ENCODE measurements at places on chromosomes 1 and 21.

- no peak for DNase-seq
Measured at GRCh38 chr1:226135059-226135651, 51.4 kb downstream of the ACBD3 start.

DNA sequence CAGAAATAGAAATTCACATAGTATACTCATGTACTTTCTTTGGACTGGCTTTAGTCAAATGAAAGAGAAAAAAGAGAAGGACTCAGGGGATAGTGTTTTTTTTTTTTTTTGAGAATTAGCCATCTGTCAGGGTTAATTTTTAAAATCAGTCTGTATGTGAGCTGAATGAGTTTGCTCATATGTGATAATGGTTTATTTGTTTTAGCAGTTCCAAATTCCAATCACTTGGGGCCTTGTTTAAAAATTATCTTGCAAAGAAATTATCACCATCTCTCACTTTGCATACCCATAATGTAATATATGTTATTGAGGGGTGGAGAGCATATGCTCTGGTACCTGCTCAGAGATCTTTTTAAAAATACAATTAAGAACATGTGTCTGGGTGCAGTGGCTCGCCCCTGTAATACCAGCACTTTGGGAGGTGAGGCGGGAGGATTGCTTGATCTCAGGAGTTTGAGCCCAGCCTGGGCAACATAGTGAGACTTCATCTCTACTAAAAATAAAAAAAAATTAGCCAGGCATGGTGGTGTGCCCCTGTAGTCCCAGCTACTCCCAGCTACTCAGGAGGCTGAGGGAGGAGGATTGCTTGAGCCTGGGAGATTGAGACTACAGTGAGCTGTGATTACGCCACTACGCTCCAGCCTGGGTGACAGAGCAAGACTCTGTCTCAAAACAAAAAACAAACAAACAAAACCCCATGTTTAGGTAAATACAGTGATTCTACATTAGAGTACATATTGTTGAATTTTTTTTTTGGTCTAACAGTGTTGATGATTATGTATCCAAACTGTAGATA lies 19.7 kb downstream of the GNAI3 start:
- DNase-seq, result no peak

- DNase-seq, result no peak
Measured at GRCh38 chr1:9538669-9539164, 548 bp upstream of the SLC25A33 start.

DNA sequence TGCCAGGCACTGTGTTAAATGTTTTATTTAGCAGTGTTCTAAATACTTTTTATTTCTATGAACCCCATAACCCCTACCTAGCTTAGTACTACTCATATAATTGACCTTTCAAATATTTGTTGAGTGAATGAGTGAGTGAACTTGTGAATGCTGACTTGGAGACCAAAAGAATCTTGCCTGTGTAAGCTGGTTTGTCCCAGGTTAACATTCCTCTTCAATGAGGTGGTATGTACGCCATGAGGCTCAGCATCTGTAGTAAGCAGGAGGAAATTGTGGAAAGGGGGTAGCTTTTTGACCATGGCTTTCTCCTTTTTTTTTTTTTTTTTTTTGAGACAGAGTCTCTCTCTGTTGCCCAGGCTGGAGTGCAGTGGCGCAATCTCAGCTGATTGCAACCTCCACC lies 14.6 kb downstream of the MED18 start:
- no peak for DNase-seq

DNA sequence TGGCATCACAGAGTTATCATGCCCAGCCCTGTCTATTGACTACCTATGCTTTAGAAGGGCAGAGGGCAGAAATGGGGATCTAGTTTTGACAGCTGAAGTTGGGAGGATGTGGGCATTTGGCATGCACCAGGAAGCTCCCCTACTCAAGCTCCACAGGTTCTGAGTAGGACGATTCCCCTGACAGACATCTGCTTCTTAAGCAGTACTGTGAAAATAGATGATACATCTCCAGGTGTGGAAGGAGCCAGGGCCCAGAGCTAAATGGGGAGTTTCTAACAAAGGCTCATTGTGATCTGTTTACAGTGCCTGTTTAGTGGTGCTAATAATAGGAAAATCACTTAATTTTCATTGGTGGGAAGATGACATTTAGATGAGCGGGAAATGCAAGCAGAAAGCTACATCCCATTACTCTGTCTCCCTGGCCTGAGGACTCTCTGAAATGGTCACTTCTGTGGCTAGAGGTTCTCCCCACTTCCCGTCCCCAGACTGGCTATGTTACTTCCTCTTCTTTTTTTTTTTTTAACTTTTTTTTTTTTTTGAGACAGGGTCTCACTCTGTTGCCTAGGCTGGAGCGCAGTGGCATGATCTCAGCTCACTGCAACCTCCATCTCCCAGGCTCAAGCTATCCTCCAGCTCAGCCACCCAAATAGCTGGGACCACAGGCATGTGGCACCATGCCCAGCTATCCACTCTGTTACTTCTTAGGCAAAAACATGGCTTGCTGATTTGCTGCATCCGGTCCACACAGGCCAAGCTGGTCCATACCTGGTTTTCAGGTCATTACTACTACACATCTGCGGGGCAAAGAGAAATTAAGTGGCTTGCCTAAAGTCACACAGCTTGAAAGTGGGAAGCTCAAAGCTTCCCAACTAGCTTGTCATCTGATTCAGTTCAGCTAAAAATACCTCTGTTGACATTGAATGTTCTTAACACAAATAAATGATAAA lies 23.2 kb upstream of the CNIH3 start:
- no peak for DNase-seq

DNA sequence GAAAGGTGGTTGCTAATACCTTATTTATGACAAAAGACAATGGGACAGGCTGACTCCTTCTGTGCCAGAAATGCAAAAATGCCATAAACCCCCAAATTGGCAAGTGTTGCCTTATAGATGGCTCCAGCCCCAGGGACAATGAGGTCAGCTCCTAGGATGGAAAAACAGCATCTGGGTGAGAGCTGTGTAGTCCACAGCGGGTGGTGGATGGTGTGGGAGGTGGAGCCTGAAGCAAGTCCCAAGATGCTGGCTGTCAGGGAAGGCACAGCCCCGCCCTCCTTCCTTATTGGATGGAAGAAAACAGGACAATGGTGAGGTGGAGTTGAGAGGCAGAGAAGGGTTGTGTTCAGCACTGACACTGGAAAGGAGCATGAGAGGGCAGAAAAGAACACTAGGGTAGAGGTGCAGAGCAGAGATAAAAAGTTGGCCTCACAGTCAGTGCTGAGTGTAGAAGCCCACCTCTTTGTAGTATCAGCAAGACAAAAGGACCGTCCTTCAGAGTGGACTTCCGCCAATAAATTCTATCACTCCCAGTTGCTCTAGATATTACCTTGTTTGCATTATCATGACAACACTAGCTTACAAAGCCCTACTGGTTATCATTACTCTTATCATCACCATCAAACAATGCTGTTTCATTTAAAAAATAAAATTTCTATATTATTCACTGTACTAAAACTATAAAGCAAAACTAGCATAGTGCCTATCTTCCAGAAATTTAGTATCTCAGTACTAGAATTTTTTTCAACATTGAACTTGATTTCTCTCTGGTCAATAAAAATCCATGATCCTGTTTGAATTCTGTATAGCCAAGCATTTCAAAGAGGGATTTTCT lies 3.7 kb upstream of the SDE2 start:
- DNase-seq, result no peak

- no peak for DNase-seq
Measured at GRCh38 chr1:30773722-30774358, 16.3 kb upstream of the LAPTM5 start.

DNA sequence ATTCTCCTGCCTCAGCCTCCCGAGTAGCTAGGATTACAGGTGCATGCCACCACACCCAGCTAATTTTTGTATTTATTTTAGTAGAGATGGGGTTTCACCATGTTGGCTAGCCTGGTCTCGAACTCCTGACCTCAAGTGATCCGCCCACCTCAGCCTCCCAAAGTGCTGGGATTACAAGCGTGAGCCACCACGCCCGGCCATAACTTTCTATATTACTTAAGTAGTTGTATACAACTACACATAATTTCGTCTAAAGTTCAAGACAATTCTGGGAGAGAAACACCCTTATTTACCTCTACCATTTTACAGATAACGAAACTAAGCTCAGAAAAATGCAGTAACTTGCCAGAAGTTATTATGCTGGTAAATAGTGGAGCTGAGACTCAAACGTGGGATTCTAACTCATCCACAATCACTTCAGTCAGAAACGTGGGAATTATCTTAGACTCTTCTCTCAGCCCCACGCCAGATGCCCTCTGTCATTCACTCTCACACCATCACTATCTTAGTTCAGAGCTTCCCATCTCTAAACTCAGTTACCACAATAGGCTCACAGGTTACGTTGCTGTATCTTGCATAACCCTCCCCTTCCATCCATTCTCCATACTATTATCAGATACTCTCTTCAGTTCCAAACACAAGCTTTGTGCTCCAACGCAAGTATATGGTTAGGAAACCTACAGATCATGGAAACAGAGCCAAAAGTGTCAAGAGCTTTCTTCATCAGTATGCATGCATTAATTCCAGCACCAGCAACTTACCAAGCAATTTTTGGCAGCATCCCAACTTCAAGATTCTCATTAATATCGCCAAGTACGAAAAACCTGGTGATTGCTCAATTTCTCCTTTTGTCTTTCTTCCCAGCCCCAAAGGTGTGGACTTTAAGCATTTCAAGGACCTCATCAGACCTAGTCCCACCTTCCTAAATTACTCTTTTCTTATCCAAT lies 69.3 kb downstream of the RERE start:
- no peak for DNase-seq

- no peak for DNase-seq
Measured at GRCh38 chr1:38917337-38917736, 24.3 kb downstream of the RHBDL2 start.

DNA sequence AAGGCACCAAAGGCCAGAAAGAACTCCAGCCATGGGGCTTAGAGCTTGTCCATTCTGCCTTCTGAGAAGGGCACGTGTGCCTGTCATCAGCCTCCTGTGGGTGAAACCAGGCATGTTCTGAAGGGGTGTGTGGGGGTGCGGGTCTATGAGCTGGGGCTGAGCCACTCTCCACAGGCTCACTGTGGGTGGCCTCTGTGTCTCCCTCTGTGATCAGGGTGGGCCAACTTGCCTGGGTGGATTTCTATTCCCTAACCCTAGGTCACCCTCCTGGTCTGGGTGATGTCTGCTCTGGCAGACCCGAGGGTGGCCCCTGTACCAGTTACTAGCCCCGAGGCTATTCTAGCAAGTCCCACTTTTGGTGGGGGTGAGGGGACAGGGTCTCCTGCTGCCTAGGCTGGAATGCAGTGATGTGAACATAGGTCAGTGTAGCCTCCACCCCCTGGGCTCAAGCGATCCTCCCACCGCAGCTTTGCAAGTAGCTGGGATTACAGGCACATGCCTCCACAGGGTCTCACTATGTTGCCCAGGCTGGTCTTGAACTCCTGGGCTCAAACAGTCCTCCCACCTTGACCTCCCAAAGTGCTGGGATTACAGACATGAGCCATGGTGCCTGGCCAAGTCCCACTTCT lies 94.4 kb downstream of the TRIM11 start:
- no peak for DNase-seq

DNA sequence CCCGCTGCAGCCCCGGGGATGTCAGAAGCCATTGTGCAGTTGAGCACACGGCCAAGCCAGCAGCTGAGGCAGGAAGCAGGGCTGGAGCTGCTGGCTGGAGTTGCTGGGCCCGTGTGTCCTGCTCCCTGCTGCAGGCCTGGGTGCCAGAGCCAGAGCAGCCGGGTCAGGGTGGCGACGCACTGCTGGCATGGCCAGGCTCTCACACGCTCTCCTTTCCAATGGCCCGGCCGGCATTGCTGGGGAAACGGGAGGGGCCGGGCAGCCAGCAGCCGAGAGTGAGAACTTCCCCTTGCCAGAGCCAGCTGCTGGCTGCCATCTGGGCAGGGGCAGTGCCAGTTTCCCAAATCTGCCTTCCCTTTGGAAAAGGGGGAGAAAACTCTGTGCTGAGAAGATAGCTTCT lies 82.4 kb upstream of the PROX1 start:
- DNase-seq, result no peak

DNA sequence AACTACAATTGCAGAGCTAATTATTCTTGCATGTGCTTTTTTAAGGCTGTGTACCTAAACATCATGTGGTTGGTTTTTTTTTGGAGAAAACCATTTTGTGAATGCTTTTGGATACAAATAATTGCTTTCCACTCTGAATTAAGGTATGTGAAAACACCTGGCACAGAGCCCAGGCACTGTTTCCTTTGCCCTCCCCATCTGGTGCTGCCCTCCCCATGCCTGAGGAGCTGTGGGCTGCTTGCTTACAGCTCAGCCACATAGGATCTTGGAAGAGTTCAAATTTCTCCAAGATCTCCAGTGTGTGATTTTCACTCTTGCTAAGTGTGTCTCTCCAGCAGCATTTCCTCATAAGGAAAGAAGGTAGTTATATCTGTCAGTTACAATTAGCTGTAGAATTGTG lies 27.8 kb downstream of the DNM3 start:
- no peak for DNase-seq

GRCh38 chr1:165389609-165390008 lies 33.1 kb upstream of the LMX1A start:
- no peak for DNase-seq

- no peak for DNase-seq
Measured at GRCh38 chr1:42128964-42129363, 24.2 kb upstream of the GUCA2B start.

DNA sequence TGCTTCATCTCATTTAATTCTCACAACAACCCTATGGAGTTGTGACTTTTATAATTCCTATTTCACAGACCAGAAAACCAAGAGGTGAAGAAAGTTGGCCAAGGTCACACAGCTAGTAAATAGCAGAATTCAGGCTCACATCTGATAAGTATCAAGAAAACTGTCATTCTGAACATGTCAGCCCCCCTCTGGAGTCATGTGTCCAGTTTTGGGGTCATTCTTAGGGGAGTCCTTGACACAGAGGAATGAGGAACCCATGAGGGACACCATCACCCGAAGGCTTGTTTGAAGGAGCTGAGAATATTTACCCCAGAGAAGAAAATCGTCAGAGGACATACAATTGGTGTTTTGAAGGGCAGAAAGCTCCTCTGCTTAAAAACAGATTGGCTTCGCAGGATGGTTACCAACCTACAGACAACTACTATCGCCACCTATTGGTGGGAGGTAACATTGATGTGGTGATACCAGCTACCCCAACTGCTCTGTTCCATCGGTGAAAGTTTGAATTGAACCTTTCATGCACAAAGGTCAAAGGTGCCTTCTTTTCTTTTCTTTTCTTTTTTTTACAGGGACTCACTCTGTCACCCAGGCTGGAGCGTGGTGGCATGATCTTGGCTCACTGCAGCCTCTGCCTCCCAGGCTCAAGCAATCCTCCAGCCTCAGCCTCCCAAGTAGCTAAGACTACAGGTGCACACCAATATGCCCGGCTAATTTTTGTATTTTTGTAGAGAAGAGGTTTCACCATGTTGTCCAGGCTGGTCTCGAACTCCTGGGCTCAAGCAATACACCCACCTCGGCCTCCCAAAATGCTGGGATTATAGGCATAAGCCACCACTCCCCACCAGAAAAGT lies 31.3 kb downstream of the NCMAP start:
- DNase-seq, result peak; percentile 83

- no peak for DNase-seq
Measured at GRCh38 chr1:195973311-195973904, 634.8 kb downstream of the KCNT2 start.
